ENCODE measurements at places on chromosomes 2 and 18.

GRCh38 chr2:27149570-27150405, 984 bp downstream of the TCF23 start:
- DNase-seq: no peak

DNA sequence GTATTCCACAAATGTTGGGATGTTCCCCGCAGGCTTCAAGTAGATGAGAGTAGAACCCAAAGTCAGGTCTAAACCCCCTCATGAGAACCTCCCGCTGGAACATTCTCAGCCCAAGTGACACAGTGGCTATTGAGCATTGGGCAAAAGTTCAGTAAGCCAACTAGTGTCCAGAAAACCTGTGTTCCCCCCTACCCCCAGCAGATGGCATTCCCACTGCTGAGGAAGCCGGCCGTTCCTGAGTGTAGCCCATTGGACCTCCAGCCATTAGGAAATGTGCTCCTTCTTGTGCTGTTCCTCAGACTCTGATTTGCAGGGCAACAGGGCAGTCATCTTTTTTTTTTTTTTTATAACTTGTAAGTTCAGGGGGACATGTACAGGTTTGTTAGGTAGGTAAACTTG, 152.1 kb downstream of the NCK2 start:
- no peak for DNase-seq

GRCh38 chr2:204776781-204777559, 231.7 kb downstream of the PARD3B start:
- no peak for DNase-seq

DNA sequence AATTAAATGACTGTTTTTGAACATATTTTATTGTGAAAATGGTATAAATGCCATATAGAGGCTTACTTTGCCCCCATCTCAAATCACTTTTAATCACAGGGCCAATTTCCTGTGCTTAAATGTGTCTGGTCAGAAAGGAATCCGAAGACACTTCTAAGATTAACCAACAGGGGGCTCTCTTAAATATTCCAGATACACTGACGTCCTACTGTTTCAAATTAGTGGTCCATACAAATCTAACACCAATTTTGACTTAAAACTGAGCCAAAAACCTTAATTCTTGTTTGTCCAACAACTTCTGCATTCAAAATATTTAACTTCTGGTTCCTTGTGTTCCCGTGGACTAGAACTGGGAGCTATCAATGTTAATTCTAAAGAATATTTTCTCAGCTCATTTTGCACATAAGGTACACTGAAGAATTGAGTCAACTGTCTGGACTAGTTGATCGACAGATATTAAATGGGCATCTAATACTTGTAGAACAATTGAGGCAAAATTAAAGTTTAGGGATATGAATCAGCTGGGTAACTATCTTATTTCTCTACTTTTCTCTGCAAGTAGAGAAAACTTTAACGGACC, 557.5 kb downstream of the ARHGAP15 start:
- no peak for DNase-seq

GRCh38 chr2:70442301-70443077, 111.1 kb downstream of the TGFA start:
- no peak for DNase-seq

DNA sequence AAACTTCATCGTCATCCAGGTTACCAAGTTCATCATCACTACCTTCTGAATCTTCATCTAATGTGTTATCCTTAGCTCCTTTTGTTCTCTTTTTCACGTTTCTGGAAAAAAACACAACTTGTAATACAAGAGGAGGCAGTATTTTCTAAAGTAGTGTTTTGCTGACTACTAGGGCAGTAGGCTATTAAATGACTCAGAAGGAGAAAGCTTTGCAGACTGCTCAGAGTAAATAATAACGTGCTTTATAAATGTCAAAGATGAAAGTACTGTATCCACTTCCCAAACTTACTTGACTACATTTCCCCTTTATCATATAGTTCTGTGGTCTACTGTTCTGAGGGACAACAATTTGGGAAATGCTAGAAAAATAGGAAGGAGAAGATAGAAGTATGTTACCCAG, 15.6 kb downstream of the CEBPZOS start:
- no peak for DNase-seq

- no peak for DNase-seq
Measured at GRCh38 chr2:239809391-239809790, 215.8 kb downstream of the NDUFA10 start.

- DNase-seq: no peak
Measured at GRCh38 chr18:2908166-2908945, 61.5 kb downstream of the EMILIN2 start.

GRCh38 chr2:200359552-200359951, 53.1 kb downstream of the SPATS2L start:
- no peak for DNase-seq

GRCh38 chr18:24704946-24705630, 244.7 kb downstream of the HRH4 start:
- peak; percentile 26 for DNase-seq

DNA sequence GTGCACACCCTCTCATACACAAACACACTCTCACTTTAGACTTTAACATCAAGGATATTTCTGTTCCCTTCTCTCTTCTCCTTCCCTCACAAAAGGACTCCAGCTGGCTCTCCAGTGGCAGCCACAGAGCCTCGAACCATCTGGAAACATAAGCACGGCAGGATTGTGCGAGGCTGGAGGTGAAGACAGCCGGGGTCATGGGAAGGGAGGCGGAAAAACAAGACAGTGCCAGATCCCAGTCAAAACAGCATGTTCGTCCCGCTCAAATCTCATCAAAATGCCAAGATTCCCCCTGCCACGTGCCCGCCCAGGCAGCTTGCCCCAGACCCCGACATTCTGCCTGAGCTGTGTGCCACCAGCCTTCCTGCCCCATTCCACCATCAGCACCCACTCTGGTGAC, 180.3 kb downstream of the ZBTB7C start:
- DNase-seq: peak; percentile 45

DNA sequence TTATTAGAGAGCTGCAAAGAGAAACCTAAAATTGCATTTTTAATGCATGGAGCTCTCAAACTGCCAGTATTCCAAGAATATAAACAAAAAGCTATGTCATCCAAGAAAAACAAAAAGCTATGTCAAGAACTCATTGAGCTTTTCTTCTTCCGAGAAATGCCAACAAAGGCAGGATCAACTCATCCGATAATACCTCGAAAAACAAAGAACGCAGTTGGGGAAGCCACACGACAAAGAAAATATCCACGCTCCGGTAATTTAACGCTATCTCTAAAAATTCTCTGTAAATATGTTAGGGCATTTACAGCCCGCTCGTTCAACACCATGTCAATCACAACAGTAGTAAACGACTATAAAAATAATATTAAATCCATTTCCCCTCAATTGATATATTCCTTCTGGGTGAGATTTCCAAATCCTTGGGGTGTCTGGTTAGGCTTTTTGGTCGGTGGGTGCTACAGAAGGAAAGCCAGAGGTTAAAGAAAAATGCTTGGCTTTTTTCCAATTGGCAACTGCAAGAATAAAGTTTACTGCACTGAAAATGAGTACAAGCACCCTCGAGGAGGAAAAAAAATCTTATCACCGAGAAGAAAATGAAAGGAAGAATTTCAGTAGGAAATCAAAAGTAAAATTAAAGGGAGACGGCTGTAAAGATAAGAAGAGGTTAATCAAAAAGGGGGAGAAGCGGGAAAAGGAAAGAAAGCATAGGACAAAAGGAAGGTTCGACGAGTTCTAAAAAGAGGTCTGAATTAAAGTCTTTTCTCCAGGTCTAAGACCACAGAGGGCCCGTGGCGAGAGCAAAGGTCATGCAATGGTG, 856 bp downstream of the TIA1 start:
- DNase-seq: peak; percentile 46

GRCh38 chr2:232420073-232420454, 13.4 kb downstream of the ALPG start:
- peak; percentile 34 for DNase-seq

Data from retina (tissue), 1 donor.